Right cardiac atrium (tissue), 5 donors: ENCODE measurements at places on chromosomes 4 and X. TPM values are rescaled to one million over a fixed set of nuclear protein-coding genes. Genes with fewer than 3 reads are reported as not detected.

- no peak for DNase-seq
Observed at GRCh38 chrX:9378980-9379696, 85.7 kb upstream of the TBL1X start.

GRCh38 chr4:79757600-79757999 is 315.4 kb downstream of the ANTXR2 start:
- no peak for DNase-seq

GRCh38 chrX:6184900-6185515 is 43.7 kb downstream of the NLGN4X start:
- no peak for DNase-seq

DNA sequence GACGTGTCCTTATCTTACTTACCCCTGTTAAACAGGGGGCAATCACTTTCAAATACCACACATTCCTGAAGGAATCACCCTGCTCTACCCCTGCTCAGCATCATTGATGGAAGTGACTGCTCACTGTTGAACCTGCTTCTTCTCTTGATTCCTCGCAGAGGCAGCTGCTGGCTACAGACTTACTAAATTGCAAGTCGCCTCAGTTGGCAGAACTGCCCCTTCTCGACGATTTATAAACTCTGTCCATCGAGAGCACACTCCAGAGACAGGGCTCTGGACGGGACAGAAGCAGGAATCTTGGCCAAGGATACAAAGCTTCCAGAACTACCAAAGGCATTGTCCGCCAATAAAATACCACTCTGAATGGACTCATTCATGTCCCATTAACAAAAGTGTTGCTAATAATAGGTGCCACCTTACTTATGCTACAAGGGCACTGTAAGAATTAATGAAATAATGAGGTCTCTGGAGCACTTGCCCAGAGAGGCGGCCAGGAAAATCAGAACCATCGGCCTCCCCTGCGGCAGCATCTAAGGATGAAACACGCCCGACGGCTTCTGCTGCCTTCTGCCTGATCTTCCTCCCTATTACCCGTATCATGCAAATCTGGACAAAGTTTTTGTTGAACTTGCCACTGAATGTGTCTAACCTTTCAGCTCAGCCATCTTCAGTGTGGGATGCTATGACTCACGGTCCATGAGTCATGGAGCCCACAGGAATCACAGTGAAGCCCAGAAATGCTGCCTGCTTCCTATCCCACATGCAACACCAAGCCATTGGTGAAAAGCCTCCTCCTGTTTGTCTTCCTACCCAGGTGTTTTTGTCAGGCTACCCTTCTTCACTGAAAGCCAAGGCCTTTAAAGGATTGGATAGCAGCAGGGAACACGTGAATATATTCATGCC is 164.9 kb downstream of the MAML3 start:
- peak; percentile 60 for DNase-seq

DNA sequence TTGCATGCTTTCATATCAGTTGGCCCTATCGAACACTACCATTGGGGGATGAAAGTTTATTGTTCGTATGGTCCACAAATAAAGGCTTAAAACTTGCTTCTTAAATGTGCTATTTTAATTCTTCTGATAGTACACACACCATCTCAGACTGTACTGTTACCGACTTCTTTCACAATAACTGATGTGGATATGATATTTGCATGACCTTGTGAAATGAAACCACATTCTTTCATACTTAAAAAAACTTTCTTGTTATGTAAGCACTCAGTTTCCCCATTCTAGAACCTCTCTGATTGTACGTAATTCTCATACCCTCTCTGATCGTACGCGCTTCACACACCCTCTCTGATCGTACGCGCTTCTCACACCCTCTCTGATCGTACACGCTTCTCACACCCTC is 12.0 kb upstream of the WDR19 start:
- DNase-seq: no peak

DNA sequence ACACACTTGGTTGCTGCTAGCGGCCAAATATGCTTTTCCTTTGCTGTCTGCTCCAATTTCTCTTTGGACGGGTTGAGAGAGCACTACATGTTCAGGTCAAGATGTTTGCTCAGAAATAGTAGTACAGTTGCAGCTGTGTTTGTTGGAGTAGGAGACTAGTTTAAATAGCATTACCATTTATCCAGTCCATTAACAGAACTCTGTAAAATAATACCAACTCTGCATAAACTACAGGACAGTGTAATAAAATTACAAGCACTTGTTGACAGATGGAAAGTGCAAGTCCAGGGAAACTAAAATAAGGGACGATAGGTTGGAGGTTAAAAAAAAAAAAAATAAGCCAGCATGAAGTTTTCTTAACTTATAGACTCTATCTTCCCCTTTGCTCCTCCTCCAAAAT is 20.2 kb downstream of the SLIT2 start:
- DNase-seq: no peak

DNA sequence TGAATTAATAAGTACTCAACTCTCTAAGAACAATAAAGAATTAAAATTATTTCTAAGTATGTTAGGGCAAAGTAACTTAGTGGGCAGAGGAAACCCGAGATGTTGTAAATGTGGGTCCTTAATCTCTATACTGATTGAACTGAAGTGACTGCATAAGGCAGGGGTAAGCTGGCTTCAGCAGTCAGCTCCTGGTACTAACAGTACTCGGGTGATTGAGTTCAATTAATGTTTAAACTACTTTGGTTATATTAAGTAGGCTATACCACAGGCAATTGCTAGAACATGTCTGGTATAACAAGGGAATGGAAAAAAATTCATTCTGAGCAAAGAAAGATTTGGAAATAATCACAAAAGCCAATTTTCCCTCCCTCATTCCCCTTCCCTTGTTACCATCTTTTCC is 90.7 kb downstream of the LNX1 start:
- no peak for DNase-seq

- no peak for DNase-seq
Observed at GRCh38 chr4:82811838-82812341, 13.3 kb upstream of the SCD5 start.

GRCh38 chr4:1035510-1035909 is 24.1 kb downstream of the FGFRL1 start:
- peak; percentile 90 for DNase-seq

DNA sequence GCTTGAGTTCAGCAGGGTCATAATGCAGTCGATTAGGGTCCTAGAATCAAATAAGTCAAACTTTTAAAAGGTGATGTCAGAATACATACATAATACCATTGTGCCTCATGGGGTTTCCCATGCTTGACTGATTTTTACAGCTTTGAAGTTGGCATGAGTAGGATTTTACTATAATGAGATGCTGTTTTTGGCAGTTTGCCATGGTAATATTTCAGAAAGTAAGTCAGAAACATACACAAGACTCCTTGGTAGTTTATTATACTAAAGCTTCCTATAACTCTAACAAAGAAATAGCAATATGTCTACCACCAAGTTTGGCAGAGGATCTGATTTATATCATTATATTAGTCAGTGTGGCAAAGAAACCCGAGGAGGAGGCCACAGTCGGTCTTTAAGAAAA is 45.2 kb downstream of the PHKA2 start:
- DNase-seq: no peak

- no peak for DNase-seq
Observed at GRCh38 chr4:38172078-38172477, 211.9 kb downstream of the PTTG2 start.

DNA sequence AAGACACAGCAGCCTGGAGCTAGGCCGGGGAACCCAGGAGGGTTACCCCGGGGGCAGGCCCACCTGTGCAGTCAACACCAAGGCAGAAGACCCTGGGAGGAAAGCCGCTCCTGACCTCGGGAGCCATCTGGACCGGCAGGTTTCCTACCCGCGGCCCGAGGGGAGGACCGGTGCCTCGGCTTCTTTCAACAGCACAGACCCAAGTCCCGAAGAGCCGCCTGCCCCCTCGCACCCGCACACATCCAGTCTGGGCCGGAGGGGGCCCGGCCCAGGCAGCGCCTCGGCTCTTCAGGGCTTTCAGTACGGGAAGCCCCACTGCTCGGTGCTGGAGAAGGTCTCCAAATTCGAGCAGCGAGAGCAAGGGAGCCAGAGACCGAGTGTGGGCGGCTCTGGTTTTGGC is 157.8 kb downstream of the SOWAHB start:
- DNase-seq: peak; percentile 38

- DNase-seq: no peak
Observed at GRCh38 chr4:4637710-4638109, 95.9 kb upstream of the STX18 start.

GRCh38 chr4:83281307-83281706 is 3.3 kb downstream of the COQ2 start:
- DNase-seq: no peak

DNA sequence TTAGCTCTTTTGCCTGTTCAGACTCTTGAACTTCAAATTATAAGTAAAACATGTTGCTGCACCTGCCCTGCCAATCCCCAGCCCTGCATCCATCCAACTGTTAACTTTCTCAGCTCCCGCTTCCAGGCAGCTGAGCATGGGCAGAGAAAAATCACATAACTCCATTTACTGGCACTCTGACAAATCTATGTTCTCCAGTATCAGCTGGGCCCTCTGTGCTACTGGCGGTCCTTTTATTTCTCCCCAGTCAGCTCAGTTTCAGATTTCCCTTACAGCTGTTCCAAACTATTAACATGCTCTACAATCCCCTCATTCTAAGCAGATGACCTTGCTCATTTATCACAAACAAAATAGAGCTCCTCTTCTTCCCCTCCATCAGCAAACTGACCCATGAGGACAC is 240.4 kb upstream of the TET2 start:
- DNase-seq: peak; percentile 17

DNA sequence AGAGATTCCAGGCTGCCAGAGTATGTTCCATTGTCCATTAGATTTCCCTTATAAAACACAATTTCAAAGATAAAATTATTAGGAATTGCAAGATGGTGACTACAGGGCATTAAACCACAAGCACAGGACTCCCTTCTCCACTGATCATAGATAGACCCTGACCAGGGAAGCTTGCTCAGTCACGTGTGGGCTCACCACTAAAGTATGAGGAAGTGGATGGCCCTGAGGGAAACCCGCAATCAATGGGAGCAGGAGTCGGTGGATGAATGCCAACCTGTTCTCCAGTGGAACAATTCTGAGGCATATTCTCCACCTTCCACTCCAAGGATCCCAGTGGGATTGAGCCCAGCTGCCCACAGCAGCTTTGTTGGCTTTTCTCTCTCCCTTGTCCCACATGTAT is 515.7 kb downstream of the BCOR start:
- no peak for DNase-seq

GRCh38 chrX:44043496-44043895 is 70.3 kb upstream of the NDP start:
- no peak for DNase-seq

DNA sequence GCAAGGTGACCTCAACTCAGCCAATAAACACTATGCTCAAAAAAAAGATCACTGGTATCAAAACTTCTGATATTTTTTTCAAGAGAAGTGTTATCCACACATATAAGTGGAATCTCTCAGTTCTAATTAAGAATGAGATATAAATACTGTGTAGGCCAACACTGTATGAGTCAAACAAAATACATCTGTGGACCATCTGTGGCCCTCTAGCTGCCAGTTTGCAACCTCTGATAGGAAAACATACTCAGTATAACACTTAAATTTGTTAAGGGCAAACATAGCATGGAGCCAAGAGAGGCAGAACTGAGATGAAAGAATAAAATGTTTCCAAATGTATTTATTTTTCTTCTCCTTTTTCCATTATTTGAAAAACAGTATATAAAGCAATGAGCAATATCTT is 377.3 kb downstream of the ARAP2 start:
- no peak for DNase-seq

DNA sequence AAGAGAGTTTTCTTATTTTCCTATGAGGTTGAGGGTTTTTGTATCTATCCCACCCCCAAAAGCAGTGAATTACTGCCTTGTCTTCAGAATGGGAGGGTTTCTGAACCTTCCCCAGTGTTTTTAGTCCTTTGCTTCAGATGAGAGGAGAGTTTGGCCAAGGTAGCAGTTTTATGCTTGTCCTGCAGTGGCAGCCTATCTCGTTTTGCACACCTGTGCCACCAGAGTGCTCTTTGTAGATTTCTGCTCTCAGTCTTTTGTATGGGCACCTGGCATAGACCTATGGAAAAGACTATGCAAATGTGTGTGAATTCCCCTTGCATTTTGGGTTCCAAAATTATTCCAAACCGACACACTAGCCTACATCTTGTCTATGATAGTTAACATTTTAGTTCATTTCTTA is 5.8 kb downstream of the TBC1D19 start:
- DNase-seq: no peak

DNA sequence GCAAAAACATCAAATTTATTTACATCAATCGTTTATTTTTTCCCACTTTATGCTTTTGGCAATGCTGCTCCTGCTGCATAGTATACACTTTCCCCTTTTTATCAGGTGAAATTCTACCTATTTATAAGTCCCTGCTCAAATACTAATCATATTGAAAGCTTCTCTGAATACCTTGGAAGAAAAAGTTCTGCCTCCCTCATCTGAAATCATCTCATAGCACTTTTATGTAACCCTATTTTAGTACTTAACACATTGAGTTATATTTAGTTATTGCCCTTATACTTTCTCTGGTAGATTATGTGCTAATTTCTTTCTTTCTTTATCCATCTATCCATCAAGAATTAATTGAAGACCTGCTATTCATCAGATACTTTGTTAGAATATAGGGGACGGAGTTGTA is 1.1 kb upstream of the WDR17 start:
- DNase-seq: no peak

DNA sequence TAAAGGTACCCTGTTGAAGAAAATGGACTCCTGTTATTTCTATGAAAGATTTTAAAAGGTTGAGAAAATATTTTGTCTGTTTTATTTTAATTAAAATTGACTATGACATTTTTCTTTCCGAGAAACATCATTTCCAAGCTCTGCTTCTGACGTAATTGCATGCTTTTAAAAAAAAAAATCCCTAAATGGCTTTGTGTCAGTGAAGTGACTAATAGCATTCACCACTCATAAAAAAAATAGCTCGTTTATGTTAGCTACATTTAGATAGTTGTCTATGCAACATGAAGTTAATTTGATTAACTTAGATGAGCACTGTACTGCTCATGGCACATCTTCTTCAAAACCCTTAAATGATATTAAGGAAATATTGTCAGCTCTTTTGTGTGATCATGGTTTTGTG is 105.1 kb upstream of the KLHL13 start:
- DNase-seq: no peak

- DNase-seq: no peak
Observed at GRCh38 chr4:48064349-48064748, 47.8 kb downstream of the NIPAL1 start.

Gene NOX1
- total RNA-seq: not detected

Gene SPINK2
- 16.4 TPM for total RNA-seq

Gene OTC
- total RNA-seq: 1.0 TPM

Gene UPF3B
- total RNA-seq: 3.9 TPM

Gene ALB
- not detected for total RNA-seq

Gene TMSB15C
- 1.0 TPM for total RNA-seq

Gene PIGA
- total RNA-seq: 6.0 TPM

Gene ABLIM2
- 17.4 TPM for total RNA-seq

Gene GPC3
- 9.9 TPM for total RNA-seq

Gene MAGEA11
- not detected for total RNA-seq

Gene ACE2
- total RNA-seq: 10.7 TPM

Gene CCDC158
- total RNA-seq: 1.2 TPM

Gene TRIM2
- total RNA-seq: 28.4 TPM

Gene DTHD1
- 0.39 TPM for total RNA-seq
